Naive B cell (primary cell): ENCODE measurements at places on chromosomes 3 and 15. TPM values are rescaled to one million over a fixed set of nuclear protein-coding genes. Genes with fewer than 3 reads are reported as not detected.

Gene SPSB4
- polyA plus RNA-seq, result not detected

Gene P2RY12
- 1.1 TPM for polyA plus RNA-seq

Gene ABI3BP
- 0.08 TPM for polyA plus RNA-seq

Gene IL12A
- polyA plus RNA-seq, result 3.9 TPM

Gene HCN4
- not detected for polyA plus RNA-seq

Gene ANKRD63
- not detected for polyA plus RNA-seq

Gene KIF23
- not detected for polyA plus RNA-seq

Gene RNU5B-1
- polyA plus RNA-seq, result not detected

Gene RYR3
- 0.32 TPM for polyA plus RNA-seq

Gene PSMA4
- polyA plus RNA-seq, result 218 TPM

Gene IVD
- polyA plus RNA-seq, result 36.3 TPM

Gene AMIGO3
- polyA plus RNA-seq, result not detected

Gene MLH1
- polyA plus RNA-seq, result 31.4 TPM

Gene ZMYND10
- polyA plus RNA-seq, result not detected

Gene TRIM42
- polyA plus RNA-seq, result not detected

Gene LMAN1L
- not detected for polyA plus RNA-seq

Gene CYB561D2
- 62.0 TPM for polyA plus RNA-seq

Gene MSL2
- 24.4 TPM for polyA plus RNA-seq

Gene FANCD2OS
- not detected for polyA plus RNA-seq

Gene RTP1
- not detected for polyA plus RNA-seq

Gene ALPK3
- polyA plus RNA-seq, result not detected

Gene STRC
- polyA plus RNA-seq, result not detected

Gene RFTN1
- polyA plus RNA-seq, result 147 TPM

Gene GATM
- 14.2 TPM for polyA plus RNA-seq

Gene OR5H14
- not detected for polyA plus RNA-seq

Gene SAMMSON
- polyA plus RNA-seq, result not detected

Gene FMN1
- 1.0 TPM for polyA plus RNA-seq

Gene WDR93
- not detected for polyA plus RNA-seq

Gene SV2B
- not detected for polyA plus RNA-seq

Gene CHRM5
- polyA plus RNA-seq, result not detected
